ENCODE measurements at places on chromosomes 5 and 9.

DNA sequence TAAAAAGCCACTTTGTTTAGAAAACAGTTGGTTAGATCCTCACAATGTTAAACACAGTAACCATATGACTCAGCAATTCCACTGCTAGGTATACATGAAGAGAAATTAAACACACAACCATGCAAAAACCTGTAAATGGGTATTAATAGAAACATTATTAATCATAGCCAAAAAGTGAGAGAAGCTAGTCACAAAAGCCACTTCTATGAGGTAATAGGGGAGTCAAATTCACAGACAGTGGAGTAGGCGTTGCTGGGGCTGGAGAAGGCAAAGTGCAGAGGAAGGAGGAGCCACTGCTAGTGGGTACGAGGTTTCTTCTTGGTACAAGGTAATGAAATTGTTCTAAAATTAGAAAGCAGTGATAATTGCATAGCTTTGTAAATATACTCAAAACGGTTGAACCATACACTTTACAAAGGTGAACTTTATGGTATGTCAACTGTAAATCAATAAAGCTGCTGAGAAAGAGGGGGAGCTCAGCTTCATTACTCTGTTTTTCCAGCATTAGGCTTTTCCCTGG, 364.4 kb downstream of the GADD45G start:
- DNase-seq: no peak

GRCh38 chr9:16501141-16501540, 369.3 kb downstream of the BNC2 start:
- DNase-seq: no peak

- no peak for DNase-seq
These were observed at the start of gene ACSL6 for GRCh38 chr5:132011622-132012343. TSS of gene ACSL6 (minus strand) at chr5:132011658. CDS start at chr5:132011553, 105 bp downstream.

DNA sequence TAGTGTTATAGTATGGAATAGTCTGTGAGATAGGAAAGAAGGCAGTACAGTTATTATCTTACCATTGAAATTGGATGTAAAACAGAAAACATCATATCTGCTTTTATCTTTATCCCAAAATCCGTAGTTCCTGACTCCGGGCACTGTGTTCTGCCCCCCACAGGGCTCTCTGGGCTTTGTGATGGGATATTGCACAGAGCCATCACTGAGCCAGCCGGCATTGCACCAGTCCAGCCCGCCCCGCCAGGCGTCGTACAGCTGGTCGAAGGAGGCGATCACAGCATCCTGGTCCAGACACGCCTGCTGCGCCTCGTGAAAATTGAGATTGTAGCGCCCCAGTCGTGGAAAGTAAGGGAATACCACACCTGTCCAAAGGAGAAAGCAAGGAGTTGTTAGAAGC, 76.4 kb downstream of the HAPLN1 start:
- no peak for DNase-seq

GRCh38 chr5:40672425-40672824, 7.3 kb upstream of the PTGER4 start:
- no peak for DNase-seq

DNA sequence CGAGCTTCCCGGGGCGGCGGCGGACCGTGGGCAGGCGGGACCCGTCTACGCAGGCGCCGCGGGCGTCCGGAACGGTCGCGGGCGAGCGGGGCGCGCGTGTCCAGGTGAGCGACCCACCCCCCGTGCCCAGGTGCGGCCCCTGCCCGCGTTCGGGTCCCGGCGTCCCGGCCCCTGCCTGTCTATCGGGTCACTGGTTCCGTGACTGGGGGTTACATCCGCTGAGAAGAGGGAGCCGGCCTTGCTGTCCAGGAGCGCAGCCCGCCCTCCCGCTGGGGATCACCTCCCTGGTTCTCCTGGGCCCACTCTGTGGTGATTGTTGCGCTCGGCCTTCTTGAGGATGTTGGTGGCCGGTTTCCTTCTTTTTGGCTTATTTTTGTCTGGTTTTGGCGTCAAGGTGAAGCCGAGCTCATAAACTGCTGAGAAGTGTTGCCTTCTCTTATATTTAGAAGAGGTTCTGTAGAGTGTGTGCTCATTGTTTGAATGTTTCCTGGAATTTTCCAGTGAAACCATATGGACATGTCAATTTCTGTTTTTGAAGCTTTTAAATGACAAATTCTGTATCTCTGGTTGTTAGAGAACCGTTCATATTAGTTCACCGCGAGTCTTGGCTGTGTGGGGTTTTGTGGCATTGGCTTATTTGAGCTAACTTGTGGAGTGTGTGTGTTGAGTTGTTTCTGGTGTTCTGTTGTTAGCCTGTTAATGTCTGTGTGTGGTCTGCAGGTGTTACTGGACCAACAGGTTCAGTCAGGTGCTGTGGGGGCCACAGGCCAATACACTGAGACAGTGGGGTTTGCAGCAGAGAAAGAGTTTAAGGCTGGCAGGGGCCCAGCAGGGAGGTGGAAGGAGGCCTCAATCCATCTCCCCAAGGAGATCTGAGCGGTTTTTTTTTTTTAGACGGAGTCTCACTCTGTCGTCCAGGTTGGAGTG, 621 bp downstream of the CEP72 start:
- DNase-seq: no peak

- DNase-seq: no peak
These were observed 86.6 kb upstream of the SHISAL2B start for GRCh38 chr5:64603676-64604075.

- DNase-seq: no peak
These were observed 32.7 kb upstream of the SPARC start for GRCh38 chr5:151719228-151720000.

DNA sequence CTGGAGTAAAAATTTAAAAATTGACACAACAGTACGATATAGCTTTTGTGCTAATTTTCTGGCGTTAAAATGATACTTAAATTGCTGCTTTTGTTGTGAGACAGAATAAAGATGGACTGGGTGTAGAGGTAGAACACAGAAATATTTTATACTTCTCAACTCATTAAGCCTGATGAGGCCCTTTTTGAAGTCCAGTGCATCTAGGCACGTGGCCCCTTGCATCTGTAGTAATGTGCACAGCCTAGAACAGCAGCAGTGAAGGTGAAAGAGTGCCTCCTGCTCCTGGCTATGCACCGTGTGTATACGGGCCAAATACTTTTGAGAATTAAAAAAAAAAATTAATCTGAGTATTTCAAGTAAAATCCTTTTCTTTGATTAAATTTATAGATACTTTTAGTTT, 115.6 kb downstream of the XRCC4 start:
- DNase-seq: no peak

DNA sequence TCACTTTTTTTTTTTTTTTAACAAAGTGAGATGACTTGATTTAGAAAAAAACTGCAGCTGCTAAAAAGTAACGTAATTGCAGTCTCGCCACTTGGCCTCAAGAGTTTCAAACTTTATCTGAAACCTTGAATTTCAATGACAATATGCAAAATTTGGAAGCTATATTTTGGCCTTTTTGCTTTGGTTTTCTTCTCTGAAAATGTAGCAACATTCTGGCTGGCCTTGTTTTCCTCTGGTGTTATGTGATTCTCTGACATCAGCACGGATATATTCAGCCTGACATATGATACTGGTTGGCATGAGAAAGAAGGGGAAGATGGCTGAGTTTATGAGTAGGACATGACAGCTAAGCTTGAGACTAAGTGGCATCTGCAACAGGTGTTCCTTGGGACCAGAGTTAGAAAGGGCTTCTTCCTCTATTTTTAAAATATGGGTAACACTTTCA, 136.5 kb downstream of the MEF2C start:
- no peak for DNase-seq

DNA sequence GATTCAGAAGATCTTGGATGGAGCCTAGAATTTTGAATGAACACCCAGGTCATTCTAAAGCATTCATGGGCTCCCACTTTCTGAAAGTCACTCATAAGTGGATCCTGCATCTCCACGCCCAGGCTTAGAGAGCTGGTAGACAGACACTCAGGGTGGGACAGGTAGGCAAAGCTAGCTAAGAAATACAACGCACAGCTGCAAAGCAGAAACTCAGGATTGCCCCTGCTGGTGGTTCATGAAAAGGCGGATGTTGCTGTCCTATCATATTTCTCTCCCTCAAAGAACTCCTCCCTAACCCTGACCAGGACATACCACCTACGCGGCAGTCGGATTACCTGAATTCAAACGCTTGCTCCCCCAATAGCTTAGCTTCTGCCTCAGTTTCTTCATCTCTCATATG, 226.5 kb downstream of the GLIS3 start:
- DNase-seq: no peak

- DNase-seq: no peak
These were observed 106.2 kb downstream of the FBXL7 start for GRCh38 chr5:15606197-15606596.

DNA sequence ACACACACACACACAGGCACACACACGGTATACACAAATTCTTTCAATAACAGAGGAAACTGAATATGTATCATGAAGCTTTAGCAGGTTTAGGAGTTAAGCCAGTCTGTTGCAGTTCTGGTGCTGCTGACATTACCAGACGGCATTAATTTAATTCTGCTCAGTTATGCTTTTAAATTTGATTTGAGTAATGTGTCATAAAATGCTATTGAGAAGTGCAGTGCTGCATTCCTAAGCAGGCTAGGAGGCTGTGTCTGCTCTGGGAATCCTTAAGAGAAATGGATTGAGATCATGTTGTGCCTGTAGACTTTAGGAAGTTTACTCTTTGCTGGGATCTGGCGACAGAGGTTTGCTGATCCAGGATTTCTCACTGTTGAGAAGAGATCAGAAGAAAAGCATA, 733.8 kb downstream of the BRINP1 start:
- no peak for DNase-seq

DNA sequence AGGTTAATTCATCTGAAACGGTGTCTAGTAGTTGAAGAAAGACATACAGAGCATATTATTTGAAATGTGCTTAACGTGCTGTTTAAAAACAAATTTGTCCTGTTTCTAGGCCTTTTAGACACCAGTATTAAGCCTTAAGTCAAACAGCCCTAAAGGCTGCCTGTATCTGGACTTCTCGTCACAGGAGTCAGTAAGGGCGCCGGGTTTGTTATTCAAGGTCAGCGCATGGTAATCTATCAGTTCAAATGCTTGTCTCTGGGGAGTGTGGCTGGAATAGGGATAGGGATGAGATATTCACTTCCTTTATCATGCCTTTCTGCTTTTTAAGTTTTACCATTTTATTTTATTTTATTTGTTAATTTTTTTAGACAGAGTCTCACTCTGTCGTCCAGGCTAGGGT, 9.4 kb upstream of the CNOT6 start:
- DNase-seq: no peak

DNA sequence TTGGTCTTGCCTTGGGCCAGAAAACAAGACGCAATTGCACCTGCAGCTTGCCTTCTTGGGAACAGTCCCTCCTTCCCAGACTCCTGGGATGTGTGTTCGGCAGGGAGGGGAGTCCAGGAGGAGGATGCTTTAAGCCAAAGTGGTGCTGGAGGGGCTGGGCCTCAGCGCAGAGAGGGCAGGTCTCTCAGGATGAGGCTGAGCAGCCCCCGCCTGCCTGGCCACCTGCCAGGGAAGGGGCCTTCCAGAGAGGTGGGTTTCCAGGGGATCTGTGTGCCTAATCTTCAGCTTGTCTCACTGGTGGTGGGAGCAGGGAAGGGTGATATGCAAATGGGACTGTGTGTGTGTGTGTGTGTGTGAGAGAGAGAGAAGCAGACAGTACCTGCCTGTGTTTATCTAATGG, 105.2 kb downstream of the ENTREP1 start:
- DNase-seq: no peak

GRCh38 chr5:133930061-133930812, 38.2 kb downstream of the C5orf15 start:
- peak; percentile 21 for DNase-seq

DNA sequence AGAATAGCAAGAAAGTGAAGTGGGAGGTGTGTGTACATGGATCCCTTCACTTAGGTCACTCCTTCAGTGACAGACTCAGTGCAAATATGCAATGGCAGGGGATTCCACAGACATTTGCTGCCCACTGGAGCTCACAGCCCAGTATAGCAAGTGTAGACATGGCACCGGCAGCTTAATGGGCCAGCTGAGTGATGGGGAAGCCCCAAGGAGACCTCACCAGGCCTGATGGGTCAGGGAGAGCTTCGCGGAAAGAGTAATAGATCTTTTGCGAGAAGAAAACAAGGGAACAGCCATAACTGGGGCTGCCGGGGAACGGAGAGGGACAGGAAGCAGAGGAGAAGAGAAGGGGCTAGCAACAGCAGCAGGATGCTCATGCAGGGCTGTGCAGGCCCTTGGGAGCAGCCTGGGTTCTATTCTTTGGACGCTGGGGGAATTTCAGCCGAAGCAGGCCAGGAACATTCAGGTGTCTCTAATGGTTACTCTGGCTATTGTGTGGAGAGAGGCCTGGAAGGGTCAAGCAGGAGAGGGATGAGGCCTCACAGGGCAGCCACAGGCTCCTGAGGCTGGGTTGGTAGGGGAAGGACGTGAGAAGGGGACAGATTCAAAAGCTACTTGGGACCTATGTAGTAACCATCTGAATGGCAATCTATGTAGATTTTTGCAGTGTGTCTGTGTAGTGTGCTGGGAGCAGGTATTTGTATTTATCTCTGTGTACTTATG, 27.0 kb downstream of the TCF7 start:
- no peak for DNase-seq

GRCh38 chr9:97773723-97774122, 76.6 kb upstream of the XPA start:
- no peak for DNase-seq

- DNase-seq: no peak
These were observed 116.7 kb downstream of the WDR70 start for GRCh38 chr5:37495668-37496347.

DNA sequence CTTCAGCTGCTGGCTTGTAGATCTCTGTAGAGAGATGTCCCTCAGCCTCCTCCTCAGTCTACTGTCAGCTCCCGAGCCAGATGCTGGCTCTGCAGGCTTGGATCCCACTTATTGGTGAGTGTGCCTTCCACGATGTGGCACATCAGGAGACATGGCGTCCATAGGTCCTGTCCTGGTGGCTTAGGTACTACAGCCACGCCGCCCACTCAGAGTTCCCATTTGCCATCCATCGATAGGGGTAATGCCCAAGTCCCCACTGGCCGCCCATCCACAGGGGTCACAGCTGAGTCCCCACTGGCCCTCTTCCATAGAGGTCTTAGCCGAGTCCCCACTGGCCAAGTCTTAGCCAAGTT, 17.3 kb downstream of the EXOC3 start:
- no peak for DNase-seq

- no peak for DNase-seq
These were observed 616 bp upstream of the ENC1 start for GRCh38 chr5:74640954-74641734.

- DNase-seq: no peak
These were observed 45.1 kb downstream of the PRRT1B start for GRCh38 chr9:131590449-131590848.

DNA sequence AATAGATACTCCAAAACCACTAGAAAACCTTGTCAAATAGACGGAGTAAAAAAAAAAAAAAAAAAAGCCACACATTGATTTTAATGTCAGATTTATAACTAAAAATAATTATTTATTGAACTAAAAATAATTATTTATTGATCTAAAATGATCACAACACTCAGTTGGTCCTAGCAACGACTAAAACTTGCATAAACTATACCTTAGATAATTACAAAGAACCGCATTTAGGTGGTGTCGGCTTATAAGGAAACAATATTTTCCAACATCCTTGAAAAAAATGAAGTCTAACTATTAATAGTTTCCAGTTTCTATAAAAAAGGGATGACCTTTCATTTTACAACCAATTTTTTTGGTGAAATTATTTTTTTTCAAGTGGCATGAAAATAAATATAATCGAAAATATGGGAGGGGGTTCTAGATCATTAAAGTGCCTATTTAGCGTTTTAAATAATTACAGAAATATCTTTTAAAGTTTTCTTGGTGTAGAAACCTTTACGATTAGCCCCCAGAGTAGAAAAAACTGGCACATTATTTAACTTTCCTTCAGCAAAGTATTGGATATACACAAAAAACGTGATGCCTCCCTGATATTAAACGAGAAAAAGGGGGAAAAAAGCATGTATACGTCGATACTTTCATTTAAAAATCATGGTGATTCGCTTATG, 3.7 kb downstream of the ARRDC3 start:
- no peak for DNase-seq

All from activated naive CD4-positive, alpha-beta T cell (primary cell).